ENCODE measurements at places on chromosomes 5 and 9.

GRCh38 chr5:94928891-94929290, 310.4 kb downstream of the SLF1 start:
- DNase-seq = no peak

DNA sequence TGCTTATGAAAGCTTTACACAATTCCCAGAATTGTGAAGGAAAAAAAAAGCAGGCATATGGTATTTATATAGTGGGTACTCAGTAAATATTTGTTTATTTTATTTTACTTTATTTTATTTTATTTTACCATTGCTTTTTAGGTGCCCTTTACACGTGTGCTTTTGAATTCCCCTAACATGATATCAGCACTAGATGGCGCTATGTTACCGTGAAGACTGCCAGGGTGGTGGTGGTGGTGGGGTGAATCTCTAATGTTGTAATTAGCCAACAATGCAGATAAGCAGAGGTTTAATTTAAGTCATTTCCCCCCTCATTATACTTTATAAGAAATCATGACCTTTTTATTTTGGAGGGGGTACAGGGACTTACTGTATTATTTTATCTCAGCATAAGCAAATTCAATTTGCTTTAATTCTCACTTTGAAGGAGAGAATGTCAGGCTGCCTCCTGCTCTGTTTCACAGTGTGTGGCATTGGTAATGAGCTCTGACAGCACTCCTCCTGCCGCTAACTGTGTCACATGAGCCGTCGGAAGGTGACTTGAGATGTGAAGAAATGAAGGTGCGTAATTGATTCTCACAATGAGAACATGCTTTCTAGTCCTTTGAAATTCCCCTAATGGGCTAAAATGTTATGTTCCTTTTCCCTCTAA, 165.6 kb downstream of the YTHDC2 start:
- DNase-seq = no peak

GRCh38 chr9:133976887-133977286, 15.2 kb downstream of the VAV2 start:
- no peak for DNase-seq

DNA sequence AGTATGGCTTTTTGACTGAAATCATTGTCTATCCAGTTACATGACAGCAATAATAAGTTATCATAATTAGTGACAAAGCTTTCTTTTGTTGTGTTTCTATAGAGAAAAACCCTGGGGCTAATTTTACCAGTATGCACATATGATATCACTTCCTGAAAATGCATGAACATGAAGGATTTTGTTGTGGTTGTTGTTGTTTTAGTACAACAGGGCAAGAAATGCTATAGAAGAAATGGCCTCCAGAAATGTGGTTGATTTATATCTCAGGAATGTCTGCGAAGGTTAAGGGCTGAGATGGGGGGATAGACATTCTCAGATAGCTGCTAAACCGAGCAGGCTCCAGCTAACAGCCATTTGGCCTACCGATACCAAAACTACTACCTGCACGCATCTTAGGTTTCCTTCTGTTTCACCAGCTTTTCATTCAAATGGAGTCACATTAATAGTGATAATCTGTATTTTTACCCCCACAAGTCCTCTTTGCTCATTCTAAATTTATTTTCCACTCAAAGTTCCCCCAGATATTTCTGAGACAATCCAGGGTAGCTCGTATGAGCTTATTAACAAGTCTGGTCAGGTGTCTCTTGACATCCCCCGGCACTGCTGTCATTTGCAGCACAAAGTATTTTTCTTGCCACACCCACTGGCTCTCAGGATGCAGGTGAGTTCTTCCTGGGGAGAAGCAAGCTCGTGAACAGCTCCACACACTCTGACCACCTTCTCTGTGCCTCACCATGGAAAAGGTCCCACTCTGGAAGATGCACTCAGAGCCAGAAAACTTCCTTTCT, 232.4 kb upstream of the GAS1 start:
- no peak for DNase-seq

GRCh38 chr5:131587541-131587940, 47.5 kb downstream of the RAPGEF6 start:
- no peak for DNase-seq

- DNase-seq = no peak
These were observed 753 bp upstream of the NR5A1 start for GRCh38 chr9:124507880-124508423.

- DNase-seq = no peak
These were observed 27.8 kb downstream of the PRLR start for GRCh38 chr5:35202319-35203111.

DNA sequence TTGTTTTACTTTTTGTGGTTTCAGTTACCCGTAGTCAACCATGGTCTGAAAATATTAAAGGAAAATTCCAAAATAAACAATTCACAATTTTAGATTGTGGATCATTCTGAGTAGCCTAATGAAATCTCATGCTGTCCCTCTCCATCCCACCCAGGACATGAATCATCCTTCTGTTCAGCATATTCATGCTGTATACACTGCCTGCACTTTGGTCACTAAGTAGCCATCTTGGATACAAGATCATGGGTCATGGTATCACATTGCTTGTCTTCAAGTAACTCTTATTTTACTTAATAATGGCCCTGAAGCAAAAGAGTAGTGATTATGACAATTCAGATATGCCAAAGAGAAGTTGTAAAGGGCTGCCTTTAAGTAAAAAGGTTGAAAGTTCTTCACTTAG, 536.5 kb upstream of the ACO1 start:
- no peak for DNase-seq

GRCh38 chr9:81628897-81629296, 60.5 kb downstream of the TLE1 start:
- no peak for DNase-seq

DNA sequence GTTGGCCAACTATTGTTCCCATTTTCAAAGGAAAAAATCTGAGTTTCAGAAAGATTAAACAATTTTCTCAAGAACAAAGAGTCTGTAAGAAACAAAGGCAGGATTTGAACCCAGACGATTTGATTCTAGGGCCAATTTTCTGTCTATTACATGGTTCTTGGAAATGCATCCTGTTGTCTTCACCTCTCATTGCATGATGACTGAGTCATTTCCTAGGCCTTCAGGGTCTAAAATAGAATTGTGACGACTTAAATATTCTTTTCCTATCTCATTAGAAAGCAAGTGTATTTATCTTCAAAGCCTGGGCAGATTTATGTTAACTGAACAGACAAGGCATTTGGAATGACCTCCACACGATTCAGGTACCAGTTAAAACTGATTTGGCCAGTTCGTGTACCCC, 512.9 kb downstream of the NTRK2 start:
- no peak for DNase-seq

DNA sequence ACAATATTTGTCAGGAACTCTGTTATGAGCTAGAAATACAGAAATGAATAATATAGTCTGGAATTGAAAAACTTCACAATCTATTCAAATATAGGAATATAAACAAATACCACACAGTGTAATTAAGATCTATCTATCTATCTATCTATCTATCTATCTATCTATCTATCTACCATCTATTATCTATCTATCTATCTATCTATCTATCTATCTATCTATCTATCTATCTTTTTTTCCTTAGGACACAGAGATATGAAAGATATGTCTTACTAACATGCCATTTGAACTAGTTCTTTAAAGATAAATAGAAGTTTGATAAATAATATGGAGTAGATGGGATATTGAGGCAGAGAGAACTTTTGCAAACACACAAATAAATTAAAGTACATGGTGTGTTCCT, 357.8 kb downstream of the PARP8 start:
- DNase-seq = no peak

GRCh38 chr5:82445726-82446335, 167.7 kb upstream of the RPS23 start:
- DNase-seq = no peak

GRCh38 chr5:55141945-55142690, 17.9 kb upstream of the GPX8 start:
- DNase-seq = no peak

DNA sequence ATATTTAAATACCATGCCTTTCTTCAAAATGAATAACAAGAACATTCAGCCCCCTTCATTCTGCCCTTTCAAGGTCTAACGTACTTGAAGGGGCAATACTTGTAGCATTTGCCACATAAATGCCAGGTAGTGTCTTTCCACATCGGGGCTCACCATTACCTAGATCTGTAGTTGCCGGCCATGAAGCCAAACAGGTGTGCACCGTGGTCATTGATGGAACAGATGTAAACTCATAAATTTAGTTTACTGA, 193.0 kb downstream of the CD180 start:
- no peak for DNase-seq

GRCh38 chr9:69313175-69313574, 11.8 kb upstream of the ENTREP1 start:
- no peak for DNase-seq

DNA sequence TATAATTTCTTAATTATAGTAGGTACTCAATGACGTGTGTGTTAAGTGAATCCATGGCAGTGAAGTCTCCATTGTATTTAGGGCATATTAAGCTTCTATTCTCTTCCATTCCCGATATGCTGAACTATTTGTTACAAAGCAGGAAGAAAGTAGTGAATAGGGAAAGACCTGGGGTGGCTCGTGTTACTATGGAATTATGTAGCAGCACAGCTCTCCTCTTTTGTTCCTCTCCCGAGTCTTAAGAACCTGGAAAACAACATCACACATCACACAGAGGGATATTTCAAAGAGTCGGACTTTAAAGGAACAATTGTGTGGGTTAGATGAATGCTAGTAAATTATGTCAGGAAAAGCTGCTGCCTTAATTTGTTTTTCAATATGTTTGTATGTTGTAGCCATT, 131.8 kb downstream of the PCSK5 start:
- no peak for DNase-seq

DNA sequence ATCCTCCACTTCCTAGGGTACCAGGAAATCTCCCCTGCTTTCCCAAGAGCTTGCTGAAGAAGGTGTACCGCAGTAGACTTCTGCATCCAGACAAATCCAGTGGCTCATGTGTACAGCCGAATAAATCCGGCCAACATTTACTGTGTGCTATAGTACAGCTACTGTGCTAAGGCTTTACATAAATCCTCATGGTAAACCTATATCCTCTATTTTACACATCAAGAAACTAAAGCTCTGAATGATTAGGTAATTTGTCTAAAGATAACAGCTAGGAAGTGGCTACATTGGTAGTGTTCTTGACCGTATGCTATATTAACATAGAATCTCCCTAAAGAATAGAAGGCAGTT, 511 bp upstream of the WDR41 start:
- no peak for DNase-seq

DNA sequence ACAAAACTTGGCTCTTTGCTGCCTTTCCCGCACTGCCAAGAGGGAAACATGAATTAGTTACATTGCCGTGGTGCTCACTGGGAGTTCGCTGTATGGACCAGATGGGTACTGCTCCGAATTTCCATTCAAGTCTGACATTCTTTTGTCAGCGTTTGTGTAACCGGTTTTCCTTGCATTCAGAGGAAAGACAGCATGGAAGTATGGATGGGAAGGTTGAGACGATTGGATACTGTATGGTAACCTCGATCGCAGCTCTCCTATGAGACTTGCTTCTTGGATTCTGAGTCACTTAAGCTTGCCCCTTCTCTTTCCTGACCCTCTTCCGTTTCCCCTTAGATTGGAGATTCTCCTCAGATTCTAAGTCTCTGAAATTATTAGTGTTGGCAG, 625 bp upstream of the UBLCP1 start:
- no peak for DNase-seq

DNA sequence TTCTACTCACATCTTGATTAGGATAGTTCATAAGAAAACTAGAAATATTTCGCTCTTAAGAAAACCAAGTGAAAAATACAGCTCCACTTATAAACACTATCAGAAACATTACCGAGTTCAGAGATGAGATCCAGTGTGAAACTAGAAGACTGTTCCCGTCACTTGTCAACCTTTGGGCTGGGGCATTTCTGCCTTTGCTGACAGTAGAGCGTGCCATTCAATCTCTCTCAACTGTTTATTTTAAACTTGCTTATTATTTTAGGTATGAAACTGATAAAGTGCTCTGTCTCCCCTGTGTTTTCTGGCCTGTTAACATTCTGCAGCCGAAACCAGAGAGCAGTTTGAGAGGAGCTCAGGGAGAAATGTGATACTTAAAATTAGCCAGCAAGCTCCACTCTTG, 16.7 kb downstream of the MRRF start:
- no peak for DNase-seq

GRCh38 chr5:68898951-68899471, 194.8 kb upstream of the SLC30A5 start:
- no peak for DNase-seq

DNA sequence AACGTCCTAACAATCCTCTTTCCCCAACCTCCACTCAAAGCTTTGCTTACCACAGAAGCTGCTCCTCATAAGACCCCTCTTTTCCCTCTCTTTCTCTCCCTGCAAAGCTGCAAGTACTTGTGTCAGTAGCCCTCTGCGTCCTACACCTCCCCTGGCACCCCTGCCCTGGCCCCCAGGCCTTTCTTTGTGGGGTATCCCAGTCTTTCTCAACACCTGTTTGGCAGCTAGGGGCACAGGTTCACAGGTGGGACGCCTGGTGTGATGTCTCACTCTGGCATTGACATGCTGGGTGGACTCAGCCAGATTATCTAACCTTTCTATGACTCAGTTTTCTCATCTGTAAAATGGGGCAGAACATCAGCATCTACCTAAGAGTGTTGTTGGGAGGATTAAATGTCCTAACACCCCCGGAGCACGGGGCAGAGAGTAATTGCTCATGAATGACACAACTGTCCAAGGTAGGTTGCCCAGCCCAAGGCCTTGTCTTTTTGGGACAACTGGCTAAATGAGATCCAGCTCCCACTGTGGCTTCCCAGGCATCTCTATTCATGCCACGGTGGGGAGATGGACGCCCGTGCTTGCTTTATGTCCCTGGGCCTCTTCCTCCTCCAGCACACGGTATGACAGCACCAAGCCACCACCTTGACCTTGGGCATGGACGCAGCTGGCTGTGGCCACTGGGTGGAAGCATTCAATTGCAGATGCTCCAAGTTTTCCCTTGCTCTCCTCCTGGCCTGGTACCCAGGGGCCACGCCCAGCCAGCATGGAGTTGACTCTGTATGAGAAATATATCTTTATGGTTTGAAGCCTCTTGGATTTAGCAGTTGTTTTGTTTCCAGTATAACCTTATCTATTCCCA, 190.4 kb downstream of the RGS3 start:
- DNase-seq = no peak

DNA sequence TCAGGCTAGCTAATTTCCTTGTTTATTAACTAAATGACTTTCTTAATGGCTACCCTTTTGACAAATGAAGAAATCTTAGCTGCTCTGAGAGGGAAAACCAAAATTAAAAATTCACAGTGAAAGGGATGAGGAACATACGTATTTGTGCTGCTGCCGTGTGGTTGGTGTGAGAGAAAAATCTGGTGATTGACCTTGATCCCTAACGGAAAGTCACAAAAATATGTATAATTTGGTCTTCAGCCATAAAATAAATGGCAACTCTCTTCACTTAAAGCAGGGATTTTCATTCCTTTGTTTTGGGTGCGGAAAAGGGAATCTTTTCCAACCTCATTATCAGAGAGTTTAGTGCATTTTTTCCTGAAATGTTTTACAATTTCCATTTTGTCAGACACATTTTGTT, 40.4 kb downstream of the PAM start:
- DNase-seq = no peak

- no peak for DNase-seq
These were observed 112.8 kb upstream of the EFNA5 start for GRCh38 chr5:107783551-107783950.

All from stimulated activated CD8-positive, alpha-beta memory T cell treated with anti-CD3 and anti-CD28 coated beads, Interleukin-2, amount 100 ng/mL, for 1 hour (primary cell).